ENCODE measurements at places on chromosomes 7 and 10.
A peak's percentile ranks its signal among the peaks of the same experiment; 100 is the strongest.

- no peak overlapping the region for H3K27ac ChIP-seq
- H3K27me3 ChIP-seq = peaks cover 5% of the 10 kb centered on the region
- no peak for DNase-seq
- H3K4me1 ChIP-seq = peaks cover 8% of the 10 kb centered on the region
- no peak overlapping the region for H3K4me3 ChIP-seq
Observed at GRCh38 chr10:60948851-60949250, 4.9 kb upstream of the RHOBTB1 start.

- H3K4me3 ChIP-seq = no peak overlapping the region
- H3K27me3 ChIP-seq = peaks cover 24% of the 10 kb centered on the region
- no peak for DNase-seq
- H3K27ac ChIP-seq = no peak overlapping the region
- no peaks in the 10 kb centered on the region for H3K36me3 ChIP-seq
Observed at GRCh38 chr7:50646069-50646468, 80.9 kb upstream of the DDC start.

- H3K4me1 ChIP-seq = no peaks in the 10 kb centered on the region
- no peaks in the 10 kb centered on the region for H3K36me3 ChIP-seq
- DNase-seq = no peak
- H3K27ac ChIP-seq = no peak overlapping the region
Observed at GRCh38 chr7:154375956-154376355, 323.8 kb downstream of the DPP6 start.

DNA sequence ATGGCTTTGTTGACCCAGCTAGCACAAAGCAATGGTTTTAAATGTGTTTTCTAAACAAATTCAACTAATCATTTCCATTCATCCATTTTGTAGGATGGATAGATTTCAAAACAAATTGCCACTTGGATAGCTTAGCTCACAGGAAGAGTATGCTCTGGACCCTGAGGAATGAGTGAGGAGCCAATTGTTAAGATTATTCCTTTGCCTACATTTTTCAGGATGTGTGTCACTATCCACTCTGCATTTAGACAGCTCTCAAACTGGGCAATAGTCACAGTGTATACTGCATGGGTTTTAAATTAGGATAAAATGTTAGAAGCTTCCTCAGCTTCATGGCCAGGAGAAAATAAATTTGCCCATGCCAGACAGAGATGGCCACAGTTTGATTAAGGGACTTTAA, 605.6 kb upstream of the TEX47 start:
- H3K4me1 ChIP-seq = peaks cover 6% of the 10 kb centered on the region
- no peak overlapping the region for H3K27ac ChIP-seq
- H3K27me3 ChIP-seq = no peaks in the 10 kb centered on the region
- no peak overlapping the region for H3K4me3 ChIP-seq
- no peak for DNase-seq

GRCh38 chr7:41448104-41448503, 254.8 kb downstream of the INHBA start:
- no peak for DNase-seq
- H3K36me3 ChIP-seq = no peaks in the 10 kb centered on the region
- no peak overlapping the region for H3K4me3 ChIP-seq
- H3K27ac ChIP-seq = no peak overlapping the region

GRCh38 chr10:78890506-78890905, 178.3 kb upstream of the ZMIZ1 start:
- H3K36me3 ChIP-seq = no peaks in the 10 kb centered on the region
- H3K27me3 ChIP-seq = peaks cover 10% of the 10 kb centered on the region
- no peak overlapping the region for H3K4me3 ChIP-seq
- no peak overlapping the region for H3K27ac ChIP-seq
- no peak for DNase-seq
- H3K4me1 ChIP-seq = no peaks in the 10 kb centered on the region

- H3K27me3 ChIP-seq = no peaks in the 10 kb centered on the region
- H3K36me3 ChIP-seq = no peaks in the 10 kb centered on the region
- no peak overlapping the region for H3K27ac ChIP-seq
- H3K4me1 ChIP-seq = no peaks in the 10 kb centered on the region
Observed at GRCh38 chr7:95993380-95993779, 221.0 kb downstream of the DYNC1I1 start.

- peaks cover 28% of the 10 kb centered on the region for H3K27me3 ChIP-seq
- no peak overlapping the region for H3K27ac ChIP-seq
- H3K4me1 ChIP-seq = no peaks in the 10 kb centered on the region
- no peaks in the 10 kb centered on the region for H3K36me3 ChIP-seq
Observed at GRCh38 chr10:84552478-84552877, 224.1 kb downstream of the CCSER2 start.

- no peak overlapping the region for H3K4me3 ChIP-seq
- H3K27me3 ChIP-seq = no peaks in the 10 kb centered on the region
- H3K4me1 ChIP-seq = no peaks in the 10 kb centered on the region
- no peak for DNase-seq
- no peak overlapping the region for H3K27ac ChIP-seq
Observed at GRCh38 chr7:129875745-129876411, 76.9 kb downstream of the UBE2H start.

DNA sequence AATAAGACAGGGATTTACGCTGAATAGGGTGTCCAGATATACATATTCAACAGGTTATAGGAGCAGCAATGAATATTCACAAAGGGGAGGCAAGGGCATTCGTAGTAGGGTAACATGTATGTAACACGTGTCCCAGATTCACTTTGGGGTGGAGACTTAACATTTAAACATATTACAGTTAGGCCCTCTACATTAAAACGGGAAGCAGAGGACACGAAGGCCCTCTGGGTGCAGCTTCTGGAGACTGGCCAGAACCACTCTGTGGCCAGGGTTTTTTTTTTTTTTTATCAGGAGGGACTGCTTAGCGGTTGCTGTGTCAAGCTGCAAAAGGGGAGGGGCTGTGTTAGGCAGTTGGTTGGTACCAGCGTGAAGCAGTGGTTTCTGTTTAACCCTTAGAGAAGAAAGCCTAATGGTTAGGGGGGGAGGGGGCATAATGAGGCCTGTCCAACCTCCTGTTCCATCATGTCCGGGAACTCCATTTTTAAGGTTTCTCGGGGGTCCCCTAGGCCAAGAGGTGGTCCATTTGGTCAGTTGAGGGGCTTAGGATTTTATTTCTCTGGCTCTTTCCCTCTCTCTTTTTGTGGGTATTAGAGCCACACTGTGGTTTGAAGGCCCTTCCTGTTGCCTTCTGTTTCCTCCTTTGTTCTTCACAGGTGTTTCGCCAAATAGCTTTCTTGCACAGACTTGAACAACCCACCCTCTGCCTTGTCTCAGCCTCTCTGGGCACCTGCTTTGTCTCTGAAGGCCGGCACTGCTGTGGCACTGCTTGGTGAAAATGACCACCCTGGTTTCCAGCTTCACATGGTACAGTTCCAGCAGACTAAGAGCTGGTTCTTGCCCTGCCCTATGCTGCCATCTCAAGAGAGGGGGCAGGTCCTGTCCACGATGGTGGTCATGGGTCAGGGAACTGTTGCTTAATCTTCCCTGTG, 26.4 kb downstream of the PRF1 start:
- H3K4me1 ChIP-seq = peaks cover 54% of the 10 kb centered on the region
- peak overlapping the region; percentile 96 for H3K27ac ChIP-seq

GRCh38 chr10:95646160-95646559, 10.4 kb downstream of the ALDH18A1 start:
- H3K36me3 ChIP-seq = peaks cover 73% of the 10 kb centered on the region
- H3K27me3 ChIP-seq = no peaks in the 10 kb centered on the region
- no peak for DNase-seq
- no peaks in the 10 kb centered on the region for H3K4me1 ChIP-seq

GRCh38 chr7:521221-522070, 1.8 kb upstream of the PDGFA start:
- peak; percentile 20 for DNase-seq
- H3K4me3 ChIP-seq = no peak overlapping the region
- H3K27ac ChIP-seq = no peak overlapping the region
- H3K27me3 ChIP-seq = peaks cover 21% of the 10 kb centered on the region
- peaks cover 45% of the 10 kb centered on the region for H3K4me1 ChIP-seq

- no peaks in the 10 kb centered on the region for H3K36me3 ChIP-seq
- no peak overlapping the region for H3K4me3 ChIP-seq
- H3K27me3 ChIP-seq = peaks cover 41% of the 10 kb centered on the region
- H3K4me1 ChIP-seq = no peaks in the 10 kb centered on the region
Observed at GRCh38 chr7:26538216-26538615, 246.6 kb downstream of the SNX10 start.

GRCh38 chr10:75663947-75664664, 232.7 kb downstream of the LRMDA start:
- no peak overlapping the region for H3K4me3 ChIP-seq
- H3K27ac ChIP-seq = no peak overlapping the region
- no peaks in the 10 kb centered on the region for H3K4me1 ChIP-seq
- no peak for DNase-seq

DNA sequence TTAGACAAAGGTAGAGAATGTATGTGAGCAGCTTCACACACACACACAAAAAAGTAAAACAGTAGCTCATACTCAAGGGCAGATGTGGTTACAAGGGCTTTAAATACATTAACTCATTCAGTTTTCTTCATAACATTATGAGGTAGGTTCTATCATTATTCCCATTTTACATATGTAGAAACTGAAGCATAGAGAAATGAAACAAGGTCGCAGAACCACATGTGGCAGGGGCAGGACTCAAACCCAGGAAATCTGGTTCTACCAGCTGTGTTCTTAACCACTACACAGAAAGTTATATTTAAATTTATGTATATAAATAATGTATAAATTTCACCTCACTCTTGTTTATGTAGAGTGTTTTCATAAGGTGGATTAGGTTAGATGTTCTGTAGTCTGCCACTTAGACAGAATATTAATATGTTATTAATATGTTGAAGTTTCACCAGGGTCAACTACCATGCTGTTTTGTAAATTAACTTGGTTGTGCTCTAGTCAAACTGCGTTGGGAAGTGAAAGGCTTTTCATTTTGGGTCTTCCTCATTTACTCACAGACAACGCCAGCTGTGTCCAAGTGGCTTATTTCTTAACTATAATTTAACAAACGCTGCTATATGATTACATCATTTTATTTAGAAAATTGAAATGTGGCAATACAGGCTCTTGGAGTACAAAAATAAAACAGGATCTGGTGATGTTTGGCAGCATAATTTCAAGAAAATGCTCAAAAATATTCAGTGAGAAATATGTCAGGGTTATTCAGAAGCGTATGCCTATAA, 138.4 kb downstream of the MDFIC start:
- no peaks in the 10 kb centered on the region for H3K27me3 ChIP-seq
- H3K4me1 ChIP-seq = peaks cover under 1% of the 10 kb centered on the region
- H3K4me3 ChIP-seq = no peak overlapping the region
- no peak overlapping the region for H3K27ac ChIP-seq
- no peak for DNase-seq

DNA sequence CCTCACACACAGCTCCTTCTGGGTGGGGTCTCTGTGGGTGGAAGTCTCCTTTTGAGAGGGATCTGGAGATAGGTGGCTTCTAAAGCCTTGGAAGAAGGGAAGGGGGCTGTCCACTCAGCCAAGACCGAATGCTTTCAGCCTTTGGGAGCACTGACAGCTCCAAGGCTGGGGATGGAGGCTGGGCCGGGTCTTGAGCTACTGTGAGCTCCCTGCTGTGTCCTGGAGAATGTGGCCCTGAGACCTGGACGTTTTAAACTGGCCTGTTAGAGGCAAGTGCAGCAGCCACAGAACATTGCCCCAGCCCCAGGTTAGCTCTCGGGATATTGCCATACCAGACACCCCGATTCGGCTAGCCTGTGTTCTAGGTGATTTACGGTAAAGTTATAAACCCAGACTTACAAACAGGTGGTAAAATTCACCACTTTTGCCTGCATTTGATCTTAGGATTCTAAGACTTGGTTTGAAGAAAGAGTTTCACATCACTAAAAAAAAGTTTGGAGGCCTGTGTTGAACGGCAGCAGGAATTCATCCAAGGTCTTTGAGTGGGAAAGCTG, 548.5 kb upstream of the FOXK1 start:
- H3K4me1 ChIP-seq = no peaks in the 10 kb centered on the region
- H3K36me3 ChIP-seq = no peaks in the 10 kb centered on the region
- no peak overlapping the region for H3K27ac ChIP-seq
- no peak overlapping the region for H3K4me3 ChIP-seq

GRCh38 chr10:78433076-78433595, 399.5 kb downstream of the RPS24 start:
- no peak for DNase-seq
- no peaks in the 10 kb centered on the region for H3K4me1 ChIP-seq
- H3K4me3 ChIP-seq = no peak overlapping the region
- no peak overlapping the region for H3K27ac ChIP-seq

GRCh38 chr10:133024704-133025557, 62.8 kb upstream of the ADGRA1 start:
- H3K4me3 ChIP-seq = no peak overlapping the region
- no peaks in the 10 kb centered on the region for H3K36me3 ChIP-seq
- no peaks in the 10 kb centered on the region for H3K4me1 ChIP-seq
- DNase-seq = no peak
- no peaks in the 10 kb centered on the region for H3K27me3 ChIP-seq

- no peak for DNase-seq
- H3K4me3 ChIP-seq = no peak overlapping the region
- H3K36me3 ChIP-seq = no peaks in the 10 kb centered on the region
- peaks cover 14% of the 10 kb centered on the region for H3K27me3 ChIP-seq
Observed at GRCh38 chr10:86067436-86068050, 299.1 kb downstream of the GRID1 start.

DNA sequence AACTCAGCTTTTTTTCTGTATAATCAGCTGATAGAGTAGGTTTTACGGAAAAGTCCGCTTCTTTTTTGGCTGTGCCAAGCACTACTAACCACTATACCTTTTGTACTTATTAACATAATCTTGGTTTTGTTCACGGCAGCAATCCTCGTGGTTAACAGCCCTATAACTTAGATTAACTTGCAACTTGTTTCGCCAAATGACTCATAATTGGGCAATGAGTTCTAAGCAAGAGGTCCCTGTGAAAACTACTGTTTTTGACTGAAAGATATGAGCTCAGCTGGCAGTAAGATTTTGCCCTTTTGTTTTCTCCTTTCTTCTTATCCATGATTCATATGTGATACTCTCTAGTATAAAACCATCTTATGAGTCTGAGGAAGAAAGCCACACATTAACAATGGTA, 345.0 kb upstream of the PCDH15 start:
- no peaks in the 10 kb centered on the region for H3K27me3 ChIP-seq
- H3K36me3 ChIP-seq = no peaks in the 10 kb centered on the region
- no peak for DNase-seq
- no peak overlapping the region for H3K4me3 ChIP-seq
- no peaks in the 10 kb centered on the region for H3K4me1 ChIP-seq
- H3K27ac ChIP-seq = no peak overlapping the region

DNA sequence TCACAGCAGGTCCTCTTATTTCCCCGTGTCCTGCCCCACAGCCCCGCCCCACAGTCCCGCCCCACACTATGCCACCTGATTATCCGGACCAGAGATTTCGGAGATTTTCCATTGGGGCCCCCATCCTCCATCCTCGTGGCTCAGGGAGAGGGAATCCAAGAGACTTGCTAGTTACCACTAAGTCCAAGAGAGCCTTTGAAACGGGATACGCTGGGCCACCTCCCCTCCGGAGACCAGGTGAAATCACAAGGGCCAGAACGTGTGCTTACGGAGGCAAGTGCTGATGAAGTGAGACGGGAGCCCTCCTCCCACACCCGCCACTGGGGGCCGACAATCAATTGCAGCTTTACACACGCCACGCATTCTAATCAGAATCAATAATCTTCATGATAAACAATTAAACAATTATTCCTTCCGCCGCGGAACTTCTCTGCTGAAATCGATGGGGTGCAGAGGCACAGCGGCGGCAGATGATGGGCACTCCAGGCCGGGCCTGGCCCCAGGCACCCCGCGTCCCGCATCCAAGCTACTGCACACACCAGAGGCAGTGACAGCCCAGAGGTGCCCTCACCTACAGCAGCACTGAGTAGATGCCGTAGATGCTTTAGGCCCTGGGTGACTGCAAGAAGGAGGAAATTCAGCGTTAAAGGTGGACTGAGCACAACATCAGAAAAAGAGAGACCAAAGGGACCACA, 534.0 kb upstream of the FOXK1 start:
- DNase-seq = no peak
- no peak overlapping the region for H3K27ac ChIP-seq
- no peaks in the 10 kb centered on the region for H3K36me3 ChIP-seq
- H3K27me3 ChIP-seq = no peaks in the 10 kb centered on the region
- no peak overlapping the region for H3K4me3 ChIP-seq
- no peaks in the 10 kb centered on the region for H3K4me1 ChIP-seq

Measured in DND-41 (cell line).